Dermis blood vessel endothelial cell (primary cell): ENCODE measurements at places on chromosomes 16 and 17.
A peak's percentile ranks its signal among the peaks of the same experiment; 100 is the strongest.

GRCh38 chr16:17364319-17365210, 106.2 kb downstream of the XYLT1 start:
- peak; percentile 66 for DNase-seq

DNA sequence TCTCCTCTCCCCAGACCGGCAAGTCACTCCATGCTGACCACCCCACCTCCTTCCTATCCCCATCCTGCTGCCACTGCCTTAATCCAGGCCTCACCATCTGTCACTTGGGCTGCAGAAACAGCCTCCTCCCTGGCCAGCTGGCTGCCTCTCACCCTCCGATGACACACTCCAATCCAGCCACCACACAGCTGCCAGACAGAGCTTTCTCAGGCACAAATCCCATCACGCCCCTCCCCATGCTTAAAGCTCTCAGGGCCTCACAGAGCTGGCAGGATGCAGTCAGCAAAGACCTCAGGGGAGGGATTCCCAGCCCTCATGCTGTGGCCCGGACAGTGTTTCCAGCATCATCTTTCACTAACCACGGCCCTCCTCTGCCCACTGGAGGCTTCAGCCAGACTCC, 13.7 kb downstream of the CAMKK1 start:
- no peak for DNase-seq

- DNase-seq: no peak
These were observed 31.9 kb upstream of the C16orf78 start for GRCh38 chr16:49341706-49342105.

- no peak for DNase-seq
These were observed at the start of gene AOC2 for GRCh38 chr17:42844271-42844670. TSS of gene AOC2 (plus strand) at chr17:42844580. CDS start at chr17:42844627, 47 bp downstream.

DNA sequence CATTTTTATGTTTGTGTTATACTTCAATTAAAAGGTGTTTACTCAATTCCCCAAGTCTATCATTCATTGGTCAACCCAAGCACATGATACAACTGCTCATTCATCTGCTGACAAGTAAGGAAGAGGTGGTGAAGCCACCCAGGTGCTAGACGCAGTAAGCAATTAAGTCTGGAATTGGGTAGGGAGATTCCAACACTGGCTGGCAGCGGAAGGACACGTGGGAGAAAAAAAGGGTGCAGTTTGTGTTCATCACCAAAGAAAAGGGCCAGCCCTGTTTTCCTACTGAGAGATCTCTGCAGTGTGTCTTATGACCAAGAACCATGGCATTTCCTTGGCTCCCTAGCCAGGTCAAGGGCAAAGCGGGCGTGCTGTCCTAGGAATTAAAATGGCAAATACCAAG, 11.8 kb upstream of the ZNF23 start:
- no peak for DNase-seq

DNA sequence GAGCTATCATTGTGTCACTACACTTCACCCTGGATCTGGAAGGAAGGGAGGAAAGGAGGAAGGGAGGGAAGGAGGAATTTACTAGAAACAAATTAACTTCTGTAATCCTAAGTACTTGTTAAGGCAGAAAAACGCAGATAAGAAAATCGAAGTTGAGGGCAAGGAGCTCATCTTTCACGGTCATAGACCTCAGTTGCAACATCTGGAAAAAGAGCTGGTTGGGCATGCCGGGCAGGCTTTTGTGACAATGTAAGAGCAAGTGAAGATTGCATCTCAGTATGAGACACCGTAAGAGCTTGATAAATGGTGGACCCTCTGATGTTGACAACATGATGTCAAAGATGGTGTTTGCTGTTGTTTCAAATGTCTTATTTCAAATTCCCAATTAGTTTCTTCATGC, 721.5 kb downstream of the MAF start:
- no peak for DNase-seq

DNA sequence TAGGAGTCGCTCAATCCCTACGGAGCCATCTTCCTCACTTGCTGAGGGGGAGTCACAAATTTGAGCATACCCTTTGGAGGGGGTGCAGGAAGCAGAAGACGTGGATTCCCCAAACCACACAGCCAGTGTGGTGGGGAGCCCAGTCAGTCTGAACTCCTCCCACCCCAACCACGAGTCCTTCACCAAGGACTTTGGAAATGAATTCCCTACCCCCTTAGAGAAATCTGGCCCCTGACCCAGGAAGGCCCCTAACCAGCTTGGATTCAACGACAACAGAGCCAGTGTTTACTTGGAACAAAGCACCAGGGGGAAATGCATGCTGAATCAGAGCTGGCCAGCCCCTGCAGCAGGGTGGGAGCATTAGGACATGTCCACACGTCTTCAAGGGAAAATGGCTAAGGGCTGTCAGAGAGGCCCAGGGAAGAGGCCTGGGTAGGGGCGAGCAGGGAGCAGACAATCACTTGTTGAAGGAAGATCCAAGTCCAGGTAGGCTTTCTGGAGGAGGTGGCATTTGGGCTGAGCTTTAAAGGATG, 5.5 kb upstream of the TMEM92 start:
- DNase-seq: peak; percentile 26

DNA sequence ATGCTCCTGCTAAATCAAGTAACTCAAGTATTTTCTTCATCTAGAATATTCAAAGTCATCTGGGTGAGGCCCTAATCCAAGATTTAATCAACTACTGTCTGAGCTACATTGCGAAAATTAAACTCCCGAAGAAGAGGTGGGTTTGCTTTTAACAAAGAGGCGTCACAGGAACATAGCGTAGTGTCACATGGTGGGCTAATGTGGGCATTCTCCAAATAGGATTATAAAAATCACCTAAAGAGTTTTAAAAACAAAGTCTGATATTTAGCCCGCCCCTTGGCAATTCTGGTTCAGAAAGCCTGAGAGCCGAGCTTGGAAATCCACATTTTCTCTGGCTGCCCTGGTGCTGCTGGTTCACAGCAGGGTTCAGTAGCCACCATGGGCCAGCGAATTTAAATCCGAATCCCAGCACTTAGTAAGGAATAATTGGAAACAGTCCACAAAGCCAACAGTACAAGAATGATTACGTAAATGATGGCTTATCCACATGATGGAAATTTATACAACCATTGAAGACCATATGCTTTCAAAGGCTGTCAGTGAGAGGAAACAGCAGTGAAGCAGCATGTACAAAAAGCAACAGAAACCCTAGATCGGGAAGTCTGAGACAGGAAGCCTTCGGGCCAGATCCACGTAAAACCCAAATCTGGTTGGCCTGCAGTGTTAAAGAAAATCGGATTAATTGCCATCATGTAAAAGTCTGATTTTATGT, 8.8 kb downstream of the PMM2 start:
- DNase-seq: no peak

DNA sequence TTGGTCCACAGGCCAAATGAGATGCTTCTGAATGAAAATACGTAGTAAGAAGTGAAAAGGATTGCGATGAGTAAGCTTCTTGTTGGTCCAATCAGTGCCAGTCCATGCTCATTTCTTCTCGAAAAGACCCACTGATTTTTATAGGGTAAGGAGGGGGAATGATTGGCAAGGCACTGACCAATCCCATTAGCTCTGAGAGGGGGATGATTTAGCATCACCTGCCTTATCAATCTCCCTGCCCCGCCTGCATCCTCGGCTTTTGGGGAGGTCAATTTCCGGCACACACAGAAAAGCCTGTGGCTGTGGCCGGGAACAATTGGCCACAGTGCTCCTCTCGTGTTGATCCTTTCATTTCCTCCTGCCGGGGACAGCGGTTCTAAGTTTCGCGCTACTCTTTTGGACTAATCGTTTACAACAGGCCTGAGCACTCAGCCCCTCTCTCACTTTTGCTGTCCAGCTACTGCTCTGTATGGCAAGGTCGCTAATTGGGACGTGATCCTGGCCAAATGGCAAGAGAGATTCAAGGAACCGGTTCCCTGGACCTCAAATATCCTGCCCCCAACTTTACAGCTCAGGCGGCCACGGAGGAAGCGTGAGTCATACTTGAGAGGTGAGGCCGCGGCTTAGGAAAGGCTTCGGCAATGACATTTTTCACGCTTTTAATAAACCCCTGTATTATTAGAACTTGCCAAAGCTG, 43.1 kb downstream of the TBX4 start:
- DNase-seq: peak; percentile 54

GRCh38 chr17:4333041-4333440, 33.4 kb downstream of the UBE2G1 start:
- DNase-seq: no peak

- DNase-seq: no peak
These were observed 25.9 kb downstream of the HOXB1 start for GRCh38 chr17:48504953-48505352.
